SHP77 (cell line): ENCODE measurements at places on chromosomes 13 and 19.

DNA sequence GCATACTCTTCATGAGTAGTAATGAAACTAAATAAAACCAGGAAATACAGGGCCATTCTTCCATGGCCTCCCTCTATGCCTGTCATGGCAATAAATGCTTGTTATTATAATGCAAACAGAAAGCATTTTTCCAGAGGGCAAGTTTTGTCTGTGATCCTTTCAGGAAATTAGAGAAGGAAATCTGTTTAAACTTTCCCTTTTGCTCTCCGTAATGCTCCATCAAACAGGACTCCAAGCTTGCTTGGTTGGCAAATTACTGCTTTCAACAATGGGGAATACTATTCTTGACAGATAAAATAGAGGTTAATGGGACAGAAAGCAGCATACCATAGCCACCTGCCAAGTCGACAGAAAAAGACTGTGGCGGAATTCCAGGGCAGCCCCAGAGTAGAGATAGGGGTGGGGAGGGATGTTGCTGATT is 252.5 kb downstream of the LHFPL6 start:
- DNase-seq, result no peak

GRCh38 chr19:18282788-18283141 is 1.3 kb upstream of the JUND start:
- DNase-seq, result no peak

- no peak for DNase-seq
These were observed 8.5 kb upstream of the TMPRSS9 start for GRCh38 chr19:2351591-2351990.

- no peak for DNase-seq
These were observed 286.6 kb upstream of the TMTC4 start for GRCh38 chr13:100961186-100961585.

DNA sequence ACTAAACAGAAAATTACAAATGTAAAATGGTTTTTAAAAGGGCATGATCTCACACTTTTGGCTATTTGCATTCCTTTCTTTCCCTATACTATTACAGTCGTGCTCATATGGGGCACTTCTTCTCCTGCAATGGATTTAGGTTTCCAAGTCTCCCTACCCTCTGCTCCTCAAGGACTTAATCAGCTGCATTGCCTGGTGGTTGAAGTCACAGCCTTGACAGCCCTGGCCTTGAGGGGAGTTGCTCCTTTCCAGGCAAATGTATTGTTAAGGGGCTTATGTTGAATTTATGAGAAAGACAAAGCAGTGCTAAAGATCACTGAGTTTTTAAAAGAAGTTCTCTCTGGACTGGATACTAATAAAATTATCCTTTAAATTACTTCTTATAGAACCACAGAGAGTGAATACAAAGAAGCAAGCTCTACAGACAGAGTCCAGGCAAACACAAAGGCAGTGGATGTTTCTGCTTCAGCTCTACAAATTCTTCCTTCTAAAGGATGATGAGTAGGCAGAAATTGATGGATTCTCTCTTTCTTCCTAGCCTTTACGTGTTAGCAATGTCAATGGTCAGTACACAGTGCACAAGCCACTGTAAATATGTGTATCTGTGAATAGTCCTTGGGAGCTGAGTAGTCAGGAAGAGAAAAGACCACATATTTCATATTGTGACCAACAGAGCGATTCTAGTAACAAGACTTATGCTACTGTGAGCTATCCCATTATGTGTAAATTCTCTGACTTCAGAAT is 390.9 kb downstream of the TBC1D4 start:
- DNase-seq, result no peak

- no peak for DNase-seq
These were observed 46.6 kb upstream of the NFIC start for GRCh38 chr19:3319643-3320353.

DNA sequence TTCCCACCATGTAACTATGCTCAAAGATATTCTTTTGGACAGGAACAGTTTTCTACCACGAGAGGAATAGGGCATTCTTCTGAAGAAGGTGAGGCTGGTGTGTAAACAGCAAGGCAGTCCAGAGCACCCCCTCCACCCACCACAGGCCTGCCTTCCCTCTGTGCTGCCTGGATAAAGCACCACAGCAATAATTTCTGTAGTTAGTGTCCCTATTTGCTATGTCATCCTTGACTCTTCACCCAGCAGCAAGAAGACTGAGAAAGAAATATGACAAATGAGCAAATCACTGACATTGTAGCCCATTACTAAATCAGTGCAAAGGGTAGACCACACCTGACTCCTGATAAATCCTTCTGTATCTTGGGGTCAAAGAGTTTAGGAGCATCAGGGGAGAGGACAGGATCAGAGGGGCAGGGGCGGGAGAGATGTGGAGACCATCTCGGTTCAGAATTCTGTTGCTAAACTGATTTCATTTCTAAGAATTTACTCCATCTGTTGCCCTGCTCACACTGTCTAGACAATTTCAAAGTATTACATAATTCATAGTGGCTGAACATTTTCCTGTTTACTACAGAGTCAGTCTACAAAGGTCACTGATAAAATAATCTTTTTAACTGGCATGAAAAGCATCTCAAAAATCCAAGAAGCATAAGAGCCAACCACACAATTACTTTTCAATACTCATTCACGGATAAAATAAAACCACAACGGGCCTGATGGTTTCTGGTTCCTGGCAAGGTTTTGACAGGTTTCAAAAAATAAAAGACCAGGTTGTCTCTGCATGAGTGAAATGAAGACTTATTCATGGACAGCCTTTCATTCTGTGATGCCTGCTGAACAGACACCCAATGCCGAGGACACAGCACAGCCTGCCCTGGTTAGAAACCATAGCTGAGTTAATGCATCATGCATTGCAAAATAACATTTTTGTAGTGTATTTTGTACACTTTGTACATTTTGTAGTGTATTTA is 88.4 kb upstream of the IRS2 start:
- DNase-seq, result no peak

DNA sequence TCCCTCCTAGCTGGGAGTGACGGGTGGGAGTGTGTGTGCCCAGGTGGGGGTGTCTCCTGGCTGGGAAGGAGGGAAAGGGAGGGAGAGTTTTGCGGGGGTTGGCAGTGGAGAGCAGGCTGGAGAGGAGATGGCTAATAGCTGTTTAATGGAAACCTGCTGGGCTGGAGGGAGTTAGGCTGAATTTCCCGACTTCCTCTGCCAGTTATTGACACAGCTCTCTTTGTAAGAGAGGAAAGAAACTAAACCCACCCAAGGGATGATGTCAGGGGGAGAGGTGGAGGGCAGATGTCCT is 10.2 kb upstream of the ILF3 start:
- no peak for DNase-seq

GRCh38 chr19:33388725-33389420 is 15.4 kb downstream of the CEBPG start:
- no peak for DNase-seq

DNA sequence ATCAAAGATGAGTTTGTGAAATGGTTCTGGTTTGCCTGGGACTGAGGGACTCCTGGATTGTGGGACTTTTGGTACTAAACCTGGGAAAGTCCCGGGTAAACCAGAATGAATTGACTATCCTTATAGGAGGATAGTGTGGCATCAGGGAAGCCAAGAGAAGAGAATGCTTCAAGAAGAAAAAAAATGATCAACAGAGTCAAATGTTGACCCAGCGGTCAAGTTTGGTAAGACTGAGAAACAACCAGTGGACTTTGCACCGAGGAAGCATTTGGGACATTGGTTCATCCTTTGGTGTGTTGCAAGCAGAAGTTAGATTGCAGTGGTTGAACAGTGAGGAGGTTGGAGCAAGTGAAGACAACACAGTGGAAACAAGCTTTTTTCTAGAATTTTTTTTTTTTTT is 33.5 kb downstream of the CLEC17A start:
- DNase-seq, result no peak

- no peak for DNase-seq
These were observed 150.7 kb downstream of the ABCC4 start for GRCh38 chr13:95150555-95150954.

DNA sequence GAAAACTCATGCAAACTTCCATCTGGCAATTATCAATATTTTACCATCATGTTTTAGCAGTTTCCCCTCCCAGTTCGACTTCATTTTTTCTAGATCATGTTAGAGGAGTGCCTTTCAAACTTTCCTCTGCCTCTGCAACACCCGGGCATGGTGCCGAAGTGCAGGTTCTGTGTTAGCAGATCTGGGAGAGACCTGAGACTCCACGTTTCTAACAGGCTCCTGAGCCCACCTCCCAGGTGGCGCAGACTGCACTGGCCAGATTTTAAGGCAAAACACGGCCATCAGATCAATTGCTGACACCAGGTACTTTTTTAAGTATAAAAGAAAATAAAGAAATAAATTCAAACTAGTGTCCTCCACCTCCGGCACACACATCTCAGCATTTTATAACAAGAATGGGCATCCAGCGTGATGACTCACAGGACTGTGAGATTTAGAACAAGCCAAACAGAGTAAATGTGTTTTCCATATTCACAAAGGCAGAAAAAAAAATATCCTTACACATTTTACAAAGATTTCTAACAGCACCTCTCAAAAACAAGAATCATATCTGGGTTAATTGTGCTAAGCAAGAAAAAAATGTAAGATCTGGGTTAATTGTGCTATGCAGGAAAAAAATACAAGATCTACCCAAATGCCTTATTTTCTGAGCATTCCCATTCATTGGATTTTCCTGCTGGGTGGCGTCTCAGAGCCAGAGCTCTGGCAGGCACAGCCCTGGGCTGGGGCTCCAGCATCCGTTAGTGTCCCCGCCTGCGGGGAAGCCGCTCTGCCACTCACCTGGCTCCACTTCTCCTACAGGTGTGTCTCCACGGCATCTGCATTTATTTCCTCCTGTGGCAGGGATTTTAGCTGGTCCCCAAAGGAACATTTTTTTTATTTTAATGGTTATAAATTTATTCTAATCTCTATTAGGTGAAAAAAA is 127.9 kb upstream of the SOX1 start:
- DNase-seq, result no peak

DNA sequence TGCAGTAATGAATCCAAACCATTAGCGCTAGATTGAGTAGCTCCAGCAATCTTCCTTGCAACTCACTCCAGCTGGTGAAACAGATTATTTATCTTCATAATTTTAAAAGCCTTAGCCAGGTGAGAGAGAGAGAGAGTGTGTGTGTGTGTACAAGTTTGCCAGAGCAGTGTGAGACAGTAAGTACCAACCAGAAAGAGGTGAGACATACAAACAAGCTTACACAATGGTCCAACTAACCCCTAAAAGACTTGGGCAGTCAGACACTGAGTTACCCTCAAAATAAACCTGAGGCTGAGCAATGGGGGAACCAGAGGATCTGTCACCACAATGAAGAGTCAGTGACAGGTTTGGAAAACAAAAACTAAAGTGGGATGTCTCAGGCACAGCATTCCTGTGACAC is 8.1 kb upstream of the THSD1 start:
- no peak for DNase-seq

DNA sequence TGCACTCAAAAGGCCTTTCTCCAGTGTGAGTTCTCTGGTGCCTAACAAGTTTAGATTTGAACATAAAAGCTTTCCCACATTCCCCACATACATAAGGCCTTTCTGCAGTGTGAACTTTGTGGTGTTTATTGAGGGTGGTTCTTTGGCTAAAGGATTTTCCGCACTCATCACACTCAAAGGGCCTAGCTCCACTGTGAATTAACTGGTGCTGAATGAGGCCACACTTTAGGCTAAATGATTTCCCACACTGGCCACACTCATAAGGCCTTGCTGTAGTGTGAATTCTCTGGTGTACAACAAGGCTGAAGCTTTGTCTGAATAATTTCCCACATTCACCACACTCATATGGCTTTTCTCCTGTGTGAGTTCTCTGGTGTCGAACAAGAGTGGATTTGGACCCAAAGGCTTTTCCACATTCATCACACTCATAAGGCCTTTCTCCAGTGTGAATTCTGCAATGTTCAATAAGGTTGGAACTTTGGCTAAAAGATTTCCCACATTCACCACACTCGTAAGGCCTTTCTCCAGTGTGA is 6.2 kb downstream of the ZNF416 start:
- DNase-seq, result no peak

- DNase-seq, result no peak
These were observed 3.0 kb upstream of the EEF1AKMT1 start for GRCh38 chr13:20776751-20777150.

DNA sequence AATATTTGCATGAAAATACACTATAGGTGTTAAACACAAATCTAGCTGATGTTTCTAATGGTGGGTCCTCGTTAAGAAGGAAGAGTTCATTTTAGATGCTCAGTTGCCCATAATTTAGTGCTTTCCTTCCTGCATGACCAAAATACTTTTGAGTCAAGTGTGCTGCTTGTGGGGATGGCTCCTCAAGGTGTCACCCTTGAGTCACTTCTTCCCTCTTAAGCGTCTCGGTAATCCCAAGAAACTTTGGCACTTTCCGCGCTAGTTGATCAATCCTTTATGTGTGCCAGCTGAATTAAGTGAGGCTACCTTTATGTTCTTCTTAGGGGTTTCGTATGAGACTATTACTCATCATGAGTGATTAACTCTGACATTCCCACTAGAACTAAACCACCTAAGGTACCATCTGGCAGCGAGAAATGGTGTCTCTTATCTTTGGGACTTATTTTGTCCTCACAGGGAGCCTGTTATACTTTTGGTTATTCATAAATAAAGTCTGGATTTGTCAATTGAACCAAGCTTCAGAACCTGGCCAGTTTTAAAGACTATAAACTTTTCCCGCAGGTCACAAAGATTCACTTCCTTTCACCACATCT is 106.8 kb downstream of the NHLRC3 start:
- DNase-seq, result no peak

GRCh38 chr13:46964789-46965527 is 68.1 kb upstream of the HTR2A start:
- DNase-seq, result no peak

GRCh38 chr13:25901460-25902376 is 150.1 kb downstream of the SHISA2 start:
- DNase-seq, result peak; percentile 2

DNA sequence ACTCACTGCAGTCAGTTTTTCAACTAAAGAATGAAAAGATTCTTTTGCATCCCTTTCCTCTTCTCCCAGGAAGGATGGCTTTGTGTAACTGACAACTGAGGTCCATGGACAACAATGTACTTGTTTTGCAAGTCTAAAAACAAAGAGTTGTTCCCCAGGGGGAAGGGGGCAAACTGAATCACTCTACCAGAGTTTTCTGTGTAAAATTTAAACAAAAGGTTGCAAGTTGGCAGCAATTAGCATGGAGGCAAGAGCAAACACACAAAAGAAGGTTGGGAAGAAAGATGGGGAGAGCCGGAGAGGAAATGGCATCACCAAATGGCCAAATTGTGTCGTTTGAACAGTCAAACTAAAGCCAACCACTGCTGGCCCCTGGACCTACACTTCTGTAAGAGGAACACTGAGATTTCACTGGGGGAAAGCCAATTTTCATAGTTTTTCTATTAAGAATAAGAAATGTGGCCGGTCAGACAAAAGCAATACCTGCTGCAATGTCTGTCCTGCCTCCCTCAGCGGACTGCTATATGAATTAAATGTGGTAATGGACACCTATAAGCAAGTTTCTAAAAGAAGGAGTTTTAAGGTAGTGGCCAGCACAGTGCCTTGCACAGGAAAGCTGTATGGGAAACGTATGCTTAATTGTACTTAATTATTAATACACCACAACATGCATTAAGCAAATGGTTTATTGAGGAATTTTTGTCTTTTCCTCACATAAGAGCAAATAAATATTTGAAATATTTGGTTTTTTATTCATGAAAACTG is 16.1 kb upstream of the SACS start:
- DNase-seq, result no peak
